ENCODE measurements at places on chromosomes 2 and 18. TPM values are rescaled to one million over a fixed set of nuclear protein-coding genes. Genes with fewer than 3 reads are reported as not detected.

DNA sequence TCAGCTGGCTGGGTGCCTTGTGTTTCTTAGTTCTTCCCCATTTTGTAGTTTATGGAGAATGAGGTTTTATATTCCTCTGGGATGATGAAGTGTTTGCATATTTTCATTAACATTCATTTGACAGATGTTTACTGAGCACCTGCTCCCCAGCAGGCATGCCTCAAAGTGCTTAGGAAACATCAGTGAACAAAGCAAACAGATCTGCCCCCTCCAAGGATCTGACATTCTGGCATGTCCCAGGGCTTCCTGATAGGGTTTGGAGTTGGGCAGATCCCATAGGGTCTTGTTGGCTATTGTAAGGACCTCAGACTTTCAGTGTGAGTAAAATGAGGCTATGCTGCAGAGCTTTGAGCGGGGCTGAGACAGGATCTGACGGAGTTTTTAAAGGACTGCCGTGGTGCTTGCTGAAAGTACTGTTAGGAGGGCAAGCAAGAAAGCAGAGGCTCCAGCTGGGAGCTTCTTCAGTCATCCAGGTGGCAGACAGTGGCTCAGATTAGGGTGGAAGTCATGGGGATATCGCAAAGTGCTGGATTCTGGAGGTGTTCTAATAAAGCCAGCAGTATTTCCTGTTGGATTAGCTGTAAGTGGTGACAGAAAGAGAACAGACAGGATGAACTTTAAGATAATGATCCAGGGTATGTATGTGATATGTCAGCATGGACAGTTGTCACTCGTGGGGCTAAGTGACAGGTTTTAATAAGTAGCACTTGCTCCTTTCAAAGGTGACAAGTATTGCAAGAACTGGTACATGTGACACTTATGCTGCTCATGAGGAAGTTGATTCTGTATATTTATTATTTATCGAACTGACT lies 11.3 kb upstream of the IAH1 start:
- no peak for DNase-seq

Gene TP53I3
- total RNA-seq = 121 TPM

- DNase-seq = peak; percentile 24
These were observed 902 bp downstream of the SS18 start for GRCh38 chr18:26089293-26090129.

DNA sequence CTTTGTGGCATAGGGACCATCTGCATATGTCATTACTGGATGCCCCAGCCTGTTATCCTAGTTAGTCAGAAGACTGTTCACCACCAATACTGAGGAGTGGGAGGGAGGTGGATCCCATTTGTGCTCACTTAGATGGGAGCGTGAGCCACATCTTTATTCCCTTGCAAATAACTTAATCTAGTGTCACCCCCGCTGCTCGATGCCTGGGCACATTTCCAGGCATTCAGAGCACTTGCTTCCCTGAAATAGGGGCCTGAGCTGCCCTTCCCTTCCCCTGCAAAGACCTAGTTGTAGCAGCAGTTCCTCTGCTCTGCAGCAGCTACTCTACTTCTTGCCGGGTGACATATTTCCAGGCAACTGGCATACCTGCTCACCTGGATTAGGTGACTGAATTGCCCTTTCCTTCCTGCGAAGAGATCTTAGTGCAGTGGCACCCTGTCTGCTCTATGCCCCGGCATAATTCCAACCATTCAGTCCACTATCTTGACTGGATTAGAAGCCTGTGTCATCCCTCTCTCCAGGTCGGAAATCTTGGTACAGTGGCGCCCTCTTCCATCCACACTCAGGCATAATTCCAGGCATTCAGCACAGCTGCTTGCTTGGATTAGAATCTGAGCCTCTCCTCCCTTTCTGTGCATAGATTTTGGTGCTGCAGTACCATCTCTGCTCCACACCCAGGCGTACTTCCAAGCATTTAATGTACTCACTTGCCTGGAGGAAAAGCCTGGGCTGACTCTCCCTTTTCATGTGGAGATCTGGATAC lies 1389.1 kb upstream of the TMEFF2 start:
- no peak for DNase-seq

GRCh38 chr2:58967736-58968135 lies 726.6 kb upstream of the FANCL start:
- no peak for DNase-seq

- DNase-seq = no peak
These were observed 16.7 kb upstream of the LYPD6B start for GRCh38 chr2:149021761-149022160.

DNA sequence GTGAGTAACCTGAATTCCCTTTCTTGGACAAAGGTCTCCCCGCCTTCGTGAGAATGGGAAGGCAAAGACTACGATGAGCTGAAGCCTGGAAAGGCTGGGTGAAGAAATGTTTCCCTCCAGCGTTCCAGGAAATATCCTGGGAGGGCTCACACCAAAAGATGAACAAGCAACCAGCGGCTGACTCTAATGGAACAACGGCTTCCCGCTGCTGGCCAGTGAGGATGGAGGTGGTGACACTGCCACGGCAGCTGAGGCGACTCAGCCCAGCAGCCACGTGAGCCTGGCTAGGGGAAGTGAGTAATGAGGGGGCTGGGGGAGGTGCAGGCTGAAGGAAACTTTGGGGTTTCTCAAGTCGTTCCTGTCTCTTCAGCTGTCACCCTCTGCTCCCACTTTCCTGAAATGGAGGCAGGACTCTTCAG lies 105.0 kb upstream of the SMAD7 start:
- peak; percentile 76 for DNase-seq

Gene SULT1C4
- total RNA-seq = 4.1 TPM

Gene FAM124B
- total RNA-seq = 1.4 TPM

DNA sequence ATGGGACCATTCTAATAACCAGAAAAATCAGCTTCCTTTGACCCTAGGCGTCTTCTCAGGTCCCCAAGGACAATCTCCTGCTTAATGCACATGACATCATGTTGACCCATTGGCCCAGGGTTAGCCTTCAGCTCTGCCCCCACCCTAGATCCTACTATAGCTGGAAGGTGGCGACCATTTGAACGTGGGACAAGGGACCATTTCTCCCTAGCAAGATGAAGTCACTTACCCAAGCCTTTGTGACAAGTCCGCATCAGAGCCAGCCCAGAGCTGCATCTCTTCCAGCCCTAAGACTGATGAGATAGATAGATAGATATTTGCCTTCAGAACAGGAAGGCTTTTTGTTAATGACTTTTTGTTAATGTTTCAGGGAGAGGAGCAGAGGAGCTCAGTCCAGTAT lies 28.2 kb upstream of the TAF1B start:
- DNase-seq = no peak

DNA sequence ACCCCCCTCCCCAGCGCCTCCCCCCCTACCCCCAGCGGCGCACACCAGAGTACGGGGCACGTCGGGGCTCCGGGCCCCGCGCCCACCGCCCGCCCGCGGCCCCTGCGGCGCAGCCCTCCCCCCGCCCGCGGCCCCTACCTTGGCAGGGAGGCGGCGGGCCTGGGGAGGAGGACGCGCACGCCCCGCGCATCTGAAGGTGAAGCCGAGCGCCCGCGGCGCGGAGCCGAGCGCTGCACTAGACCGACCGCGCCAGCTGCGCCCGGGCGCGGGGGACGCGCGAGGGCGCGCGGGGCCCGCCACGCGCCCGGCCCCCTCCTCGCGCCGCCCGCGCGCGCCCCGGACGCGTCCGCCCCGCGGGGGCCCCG lies at the start of gene ZNF516:
ZNF516 (minus strand) TSS at position 237 of the 365 bp plus-strand sequence. CDS start 52,188 bp downstream, outside the sequence.
- DNase-seq = peak; percentile 74

Gene SLC9A4
- total RNA-seq = 0.32 TPM

Gene GMCL1
- 18.8 TPM for total RNA-seq

DNA sequence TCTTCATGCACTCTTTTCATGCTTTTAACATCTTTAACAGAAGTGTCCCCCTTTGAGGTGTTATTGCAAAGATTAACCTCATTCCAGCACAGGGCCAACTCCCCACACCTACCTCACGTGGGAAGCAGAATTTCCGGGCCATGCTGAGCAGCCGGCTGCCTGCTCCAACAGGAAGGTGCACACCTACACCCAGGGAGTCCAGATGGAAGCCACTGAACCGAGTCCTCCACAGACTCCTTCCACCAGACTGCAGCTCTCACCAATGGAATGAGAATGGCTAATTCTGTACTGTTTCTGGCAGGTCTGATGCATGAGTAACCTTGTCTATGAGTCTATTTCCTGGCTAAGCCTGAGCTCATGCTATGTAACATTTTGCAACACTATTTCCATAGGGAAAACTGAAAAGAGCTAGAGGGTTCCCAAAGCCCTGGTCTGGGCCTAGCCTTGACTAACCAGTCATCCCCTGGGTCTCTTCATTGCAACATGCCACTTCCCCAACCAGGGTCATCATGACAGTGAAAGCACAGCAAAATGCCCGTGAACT lies 11.0 kb downstream of the ERFE start:
- no peak for DNase-seq

Gene TWIST2
- total RNA-seq = 3.1 TPM

Gene DPP10
- total RNA-seq = 12.2 TPM

Gene CHCHD5
- 28.8 TPM for total RNA-seq

Gene GTF3C2
- total RNA-seq = 56.9 TPM

Gene WDR35
- total RNA-seq = 1.9 TPM

- DNase-seq = no peak
These were observed 223.9 kb downstream of the MBD5 start for GRCh38 chr2:148244593-148245292.

Gene LYPD6
- 2.2 TPM for total RNA-seq

Measured in mucosa of descending colon (tissue), 3 donors.